Stimulated activated CD4-positive, alpha-beta T cell treated with anti-CD3 and anti-CD28 coated beads, Interleukin-4, amount 100 ng/mL, for 24 hours (primary cell): ENCODE measurements at places on chromosomes 16 and 17.

DNA sequence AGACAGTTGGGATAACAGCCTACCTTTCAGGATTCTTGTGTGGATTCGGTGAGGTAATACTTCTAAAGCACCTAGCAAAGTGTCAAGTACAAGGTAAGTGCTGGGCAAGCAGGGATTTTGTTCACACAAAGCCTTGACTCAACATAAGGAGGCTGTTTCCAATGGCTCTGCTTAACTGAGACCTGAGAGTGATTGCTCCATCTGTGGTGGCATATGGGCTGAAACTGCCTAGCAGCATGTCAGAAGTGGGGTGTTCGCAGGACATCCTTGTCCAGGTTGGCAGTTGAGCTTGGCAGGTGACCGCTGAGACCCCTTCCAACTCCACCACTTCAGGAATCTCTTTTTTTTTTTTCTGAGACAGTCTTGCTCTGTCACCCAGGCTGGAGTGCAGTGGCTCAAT is 19.8 kb downstream of the IL4R start:
- no peak for DNase-seq

- DNase-seq: no peak
These were observed 473 bp upstream of the IGF2BP1 start for GRCh38 chr17:48996722-48997102.

DNA sequence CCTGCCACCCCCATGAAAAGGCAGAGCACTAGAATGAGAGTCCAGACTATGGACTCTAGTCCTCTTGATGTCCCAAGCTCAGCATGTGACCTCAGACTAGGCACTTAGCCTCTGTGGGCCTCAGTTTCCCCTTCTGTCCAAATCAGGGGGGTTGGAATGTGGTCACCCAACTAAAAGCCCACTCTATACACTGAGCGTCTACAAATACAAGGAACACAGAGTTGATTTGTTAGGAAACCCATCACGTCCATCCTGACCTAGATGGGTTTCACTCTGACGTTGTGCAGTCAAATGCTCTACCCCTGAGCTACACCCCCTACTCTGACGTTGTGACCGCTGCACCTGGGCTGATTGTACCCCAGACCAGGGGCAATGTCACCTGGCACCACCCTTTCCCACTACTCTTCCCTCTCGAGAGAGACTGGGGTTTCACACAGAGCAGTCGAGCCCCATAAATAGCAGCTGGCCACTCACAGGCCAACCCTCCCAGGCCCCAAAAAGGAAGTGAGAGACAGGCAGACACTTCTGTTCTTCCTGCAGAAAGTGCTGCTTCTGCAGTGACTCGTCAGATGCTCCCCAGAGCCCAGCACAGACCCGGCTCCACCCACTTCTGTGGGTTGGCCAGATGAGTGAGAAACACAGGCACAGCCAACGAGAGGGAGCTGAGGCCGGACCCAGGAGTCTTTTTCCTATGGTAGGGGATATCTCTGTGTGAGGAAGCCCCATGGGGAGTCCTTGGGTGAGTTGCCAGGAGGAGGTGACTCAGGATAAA is 16.1 kb upstream of the TNFRSF13B start:
- DNase-seq: peak; percentile 64

GRCh38 chr16:88458039-88458772 is 5.1 kb downstream of the ZFPM1 start:
- DNase-seq: no peak

GRCh38 chr16:674968-675883 is at the start of gene RHBDL1:
RHBDL1 (plus strand) TSS chr16:675671; CDS start chr16:675791, 120 bp downstream.
- DNase-seq: no peak

DNA sequence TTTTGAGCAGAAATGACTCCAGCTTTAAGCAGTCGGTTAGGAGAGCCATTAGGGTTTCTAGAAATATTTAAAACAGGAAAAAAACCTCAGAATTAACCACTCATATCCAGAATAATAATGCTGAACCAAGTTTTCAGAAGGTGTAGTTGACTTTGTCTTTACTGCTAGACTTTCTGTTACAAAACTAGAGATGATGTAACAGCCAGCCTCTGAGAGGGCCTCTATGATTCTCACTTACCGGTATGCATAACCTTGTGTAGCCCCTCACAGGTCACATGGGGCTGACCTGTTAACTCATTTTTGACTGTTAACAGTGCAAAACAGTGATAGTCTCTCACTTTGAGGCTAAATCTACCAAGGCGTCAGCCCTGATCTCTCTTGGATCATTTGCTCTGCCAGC is 74.3 kb downstream of the TEX14 start:
- no peak for DNase-seq

DNA sequence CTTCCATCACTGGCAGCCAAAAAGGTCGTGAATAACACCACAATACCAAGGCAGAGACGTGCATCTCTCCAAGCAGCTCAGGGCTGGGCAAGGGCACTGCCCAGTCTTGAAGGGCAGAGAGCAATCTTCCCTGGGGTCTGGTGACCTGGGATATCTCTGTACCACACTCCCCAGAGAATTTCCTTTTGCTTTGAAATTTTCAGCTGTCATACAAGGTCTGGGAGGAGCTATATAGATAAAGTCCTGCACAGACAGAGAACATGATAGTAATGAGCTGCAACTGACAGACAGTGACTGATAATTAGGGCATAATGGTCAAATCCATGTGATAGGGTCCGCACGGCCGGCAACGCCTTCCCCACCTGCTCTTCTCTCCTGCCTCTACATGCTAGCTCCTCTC is 68.2 kb downstream of the DYNLRB2 start:
- no peak for DNase-seq

GRCh38 chr17:69473841-69474831 is 59.6 kb downstream of the MAP2K6 start:
- DNase-seq: no peak

GRCh38 chr16:53378138-53378537 is 56.1 kb upstream of the RBL2 start:
- no peak for DNase-seq

DNA sequence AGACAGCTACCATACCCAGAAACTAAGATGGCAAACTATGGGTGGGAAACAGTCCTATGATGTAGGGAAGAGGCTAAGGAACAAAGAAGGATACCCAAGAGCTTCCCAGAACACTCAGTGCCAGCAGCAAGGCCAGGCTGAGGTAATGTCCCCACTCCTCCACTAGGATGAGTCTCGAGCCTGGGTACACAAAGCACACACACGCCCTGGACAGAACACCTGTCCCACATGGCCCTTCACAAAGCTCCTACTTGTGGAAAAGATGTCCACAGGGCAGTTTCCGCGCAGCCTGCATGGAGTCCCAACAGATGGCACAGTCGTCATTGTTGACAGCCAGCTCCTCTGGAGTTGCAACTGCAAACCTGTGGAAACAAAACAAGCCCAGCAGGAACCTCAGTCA is 23.9 kb downstream of the AMFR start:
- DNase-seq: no peak

- no peak for DNase-seq
These were observed 32.9 kb downstream of the PGS1 start for GRCh38 chr17:78411241-78411857.

DNA sequence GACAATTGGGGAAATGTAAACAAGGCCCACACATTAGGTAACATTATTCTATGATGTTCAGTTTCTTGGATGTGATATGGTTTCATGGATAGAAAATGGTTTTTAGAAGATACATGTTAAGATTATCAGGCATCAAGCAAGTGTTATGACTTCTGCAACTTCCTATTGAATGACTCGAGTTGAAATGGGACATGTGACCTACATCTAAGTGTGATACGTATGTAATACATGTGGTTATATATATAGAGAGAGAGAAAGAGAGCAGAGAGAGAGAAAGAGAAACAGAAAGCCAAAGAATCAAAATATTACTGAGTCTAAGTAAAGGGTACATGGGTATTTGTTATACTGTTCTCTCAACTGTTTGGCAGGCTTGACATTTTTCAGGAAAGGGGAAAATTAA is 1.7 kb downstream of the TMEM170A start:
- DNase-seq: no peak

DNA sequence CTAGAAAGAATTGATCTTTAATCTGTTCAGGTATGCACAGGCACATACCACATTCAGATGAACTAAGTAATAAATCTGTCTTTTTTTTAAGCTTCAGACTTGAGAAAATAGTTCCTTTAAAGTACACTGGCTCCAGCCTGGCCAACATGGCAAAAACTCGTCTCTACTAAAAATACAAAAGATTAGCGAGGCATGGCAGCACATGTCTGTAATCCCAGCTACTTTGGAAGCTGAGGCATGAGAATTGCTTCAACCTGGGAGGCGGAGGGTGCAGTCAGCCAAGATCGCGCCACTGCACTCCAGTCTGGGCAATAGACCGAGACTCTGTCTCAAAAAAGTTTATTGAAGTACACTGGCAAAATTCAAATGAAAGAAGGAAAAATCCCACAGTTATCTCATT is 111.0 kb upstream of the NETO2 start:
- DNase-seq: no peak

DNA sequence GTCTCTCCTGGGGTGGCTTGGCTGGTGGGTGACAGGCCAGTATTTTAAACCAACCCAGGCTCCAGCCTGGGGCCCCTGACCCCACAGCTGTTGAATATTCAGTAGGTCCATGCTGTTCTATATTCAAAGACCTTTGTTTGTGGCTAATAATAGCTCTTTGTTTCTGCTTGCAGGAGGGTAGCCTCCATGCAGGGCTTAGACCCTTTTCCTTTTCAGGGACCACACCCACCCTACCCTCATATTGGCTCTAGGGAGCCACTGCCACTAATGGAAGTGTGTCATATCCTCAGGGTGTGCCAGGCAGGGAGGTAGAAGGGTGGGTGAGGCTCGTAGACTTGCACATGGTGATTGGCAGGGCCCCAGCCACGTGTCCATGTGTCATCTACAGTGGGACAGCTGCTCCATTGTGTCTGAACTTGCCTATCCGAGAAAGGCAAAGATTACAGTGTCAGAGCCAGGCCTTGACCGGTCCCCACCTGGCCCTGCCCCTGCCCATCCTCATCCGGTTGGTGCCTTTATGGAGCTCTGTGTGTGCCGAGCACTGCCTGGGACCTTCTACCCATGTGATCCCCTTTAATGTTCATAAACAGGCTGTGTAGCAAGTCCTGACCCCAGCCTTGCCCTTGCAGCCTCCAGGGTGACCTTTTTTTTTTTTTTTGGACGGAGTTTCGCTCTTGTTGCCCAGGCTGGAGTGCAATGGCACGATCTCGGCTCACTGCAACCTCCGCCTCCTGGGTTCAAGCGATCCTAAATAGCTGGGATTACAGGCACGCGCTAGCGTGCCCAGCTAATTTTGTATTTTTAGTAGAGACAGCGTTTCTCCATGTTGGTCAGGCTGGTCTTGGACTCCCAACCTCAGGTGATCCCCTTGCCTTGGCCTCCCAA is 22.1 kb downstream of the TMC7 start:
- DNase-seq: no peak

DNA sequence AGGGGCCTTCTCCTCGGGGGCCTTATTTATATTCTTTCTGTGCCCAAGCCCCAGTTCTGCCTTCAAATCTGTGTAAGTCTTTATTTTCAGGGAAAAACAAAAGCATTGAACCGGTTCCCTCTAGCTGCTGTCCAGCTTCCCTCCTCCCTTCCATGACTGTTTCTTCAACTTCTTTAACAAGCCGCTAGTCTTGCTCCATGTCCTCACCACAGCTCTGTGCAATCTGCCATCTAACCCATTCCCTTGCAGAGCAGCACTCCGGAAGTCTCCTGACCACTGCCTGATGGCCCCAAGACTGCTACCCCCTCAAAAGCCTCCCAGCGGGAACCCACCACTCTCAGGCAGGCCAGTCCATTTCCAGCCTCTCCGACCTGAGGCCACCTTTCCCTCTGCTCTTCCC is 16.9 kb downstream of the EMC8 start:
- DNase-seq: no peak

DNA sequence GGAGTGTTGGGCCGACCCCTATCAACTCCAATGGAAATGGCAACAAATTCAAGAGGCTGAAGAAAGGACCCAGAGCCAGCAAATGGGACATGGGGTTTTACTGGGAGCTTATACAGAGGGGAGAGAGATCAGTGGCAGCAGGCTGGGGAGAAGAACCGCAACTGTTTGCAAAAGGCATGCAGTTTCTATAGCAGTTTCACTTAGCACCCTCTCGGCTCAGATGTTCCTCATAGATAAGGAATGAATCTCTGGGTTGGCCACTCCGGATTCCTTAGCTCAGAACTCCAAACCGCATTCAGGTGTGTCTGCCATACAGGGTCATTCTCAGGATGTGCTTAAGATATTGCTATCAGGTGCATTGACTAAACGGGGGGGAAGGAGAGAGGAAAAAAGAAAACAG is 71.1 kb upstream of the RPL38 start:
- DNase-seq: no peak

- no peak for DNase-seq
These were observed 473.2 kb upstream of the SALL1 start for GRCh38 chr16:51624080-51624775.

DNA sequence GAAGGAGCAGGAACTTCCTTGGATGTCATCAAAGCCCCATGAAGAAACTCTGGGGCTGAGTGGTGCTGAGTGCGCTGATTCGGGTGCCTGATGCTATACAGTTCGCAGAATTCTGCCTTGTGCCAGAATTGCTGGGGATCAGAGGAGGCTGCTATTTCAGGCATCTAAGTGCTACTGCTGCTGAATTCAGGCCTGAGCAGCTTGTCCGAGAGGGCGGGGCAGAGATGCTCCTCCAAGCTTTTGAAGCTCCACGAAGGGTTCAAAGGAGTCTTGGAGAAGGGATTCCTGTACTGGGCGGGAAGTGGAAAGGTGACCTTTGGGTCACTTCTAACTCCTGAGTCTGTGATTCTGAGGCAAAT is 227.8 kb downstream of the CCDC182 start:
- no peak for DNase-seq
